Endothelial cell of umbilical vein (primary cell): ENCODE measurements at places on chromosomes 3 and 15. TPM values are rescaled to one million over a fixed set of nuclear protein-coding genes. Genes with fewer than 3 reads are reported as not detected.

DNA sequence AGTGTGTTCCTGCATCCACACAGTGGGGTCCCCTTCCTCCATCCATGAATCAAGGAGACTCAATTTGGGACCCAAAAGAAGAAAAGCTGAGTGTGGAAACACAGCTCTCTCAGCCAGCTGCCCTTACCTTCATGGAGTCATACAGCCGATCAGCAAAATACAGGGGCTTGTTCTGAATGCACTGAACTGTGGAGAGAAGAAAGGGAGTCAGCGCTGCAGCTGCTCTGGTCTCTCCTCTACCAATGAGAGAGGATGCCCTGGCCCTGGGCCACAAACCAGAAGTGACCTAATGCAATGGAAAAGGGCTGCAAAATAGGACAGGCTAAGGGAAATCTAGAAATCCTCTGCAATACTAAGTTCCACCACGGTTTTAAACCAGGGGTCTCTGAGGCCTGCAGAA lies 46.7 kb downstream of the ANXA2 start:
- no peak overlapping the region for H3K4me3 ChIP-seq
- no peaks in the 10 kb centered on the region for H3K27me3 ChIP-seq
- no peaks in the 10 kb centered on the region for H3K4me1 ChIP-seq

- DNase-seq, result no peak
- H3K27me3 ChIP-seq, result peaks cover 2% of the 10 kb centered on the region
- H3K4me3 ChIP-seq, result no peak overlapping the region
- no peaks in the 10 kb centered on the region for H3K4me1 ChIP-seq
- H3K27ac ChIP-seq, result no peak overlapping the region
- H3K36me3 ChIP-seq, result no peaks in the 10 kb centered on the region
Observed at GRCh38 chr3:25403968-25404367, 24.1 kb upstream of the RARB start.

DNA sequence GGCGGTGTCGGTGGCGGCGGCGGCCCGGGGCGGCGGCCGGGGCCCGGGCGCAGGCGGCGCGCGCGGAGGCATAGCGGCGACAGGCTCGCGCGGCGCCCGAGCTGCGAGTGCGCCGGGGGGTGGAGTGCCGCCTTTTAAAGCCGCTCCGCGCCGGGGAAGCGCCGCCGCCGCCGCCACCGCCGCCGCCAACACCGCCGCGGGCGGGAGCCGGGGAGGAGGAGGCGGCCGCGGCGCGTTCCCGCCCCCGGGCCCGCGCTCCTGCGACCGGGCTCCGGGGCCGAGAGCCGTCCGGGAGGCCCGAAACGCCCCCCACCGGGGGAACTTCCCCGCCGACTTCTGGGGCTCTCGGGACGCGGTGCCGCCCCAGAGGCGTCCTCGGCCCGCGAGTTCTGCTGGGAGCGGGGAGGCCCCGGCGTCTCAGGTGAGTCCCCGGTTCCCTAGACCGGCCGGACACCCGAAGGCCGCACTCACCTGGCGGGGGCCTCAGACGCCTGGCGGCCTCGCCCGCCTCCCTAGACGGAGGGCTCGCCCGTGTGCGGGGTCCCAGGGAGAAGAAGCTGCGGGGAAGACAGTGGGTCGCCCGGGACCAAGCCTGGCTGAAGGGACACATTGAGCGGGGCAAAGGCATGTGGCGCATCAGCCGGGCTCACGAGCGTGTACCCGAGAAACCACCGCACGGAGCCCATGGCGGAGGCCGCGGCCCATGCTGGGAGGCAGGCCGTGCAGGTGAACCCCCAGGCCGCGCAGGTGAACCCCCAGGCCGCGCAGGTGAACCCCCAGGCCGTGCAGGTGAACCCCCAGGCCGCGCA lies at the start of gene PCSK6:
PCSK6 (minus strand) TSS at position 109 of the 809 bp plus-strand sequence; CDS start at position 72, 37 bp downstream.
- H3K27me3 ChIP-seq, result peaks cover 36% of the 10 kb centered on the region
- H3K4me1 ChIP-seq, result no peaks in the 10 kb centered on the region
- peak within 1 kb of the TSS; percentile 3 for H3K4me3 ChIP-seq
- no peak for DNase-seq
- H3K27ac ChIP-seq, result no peak within 1 kb of the TSS

DNA sequence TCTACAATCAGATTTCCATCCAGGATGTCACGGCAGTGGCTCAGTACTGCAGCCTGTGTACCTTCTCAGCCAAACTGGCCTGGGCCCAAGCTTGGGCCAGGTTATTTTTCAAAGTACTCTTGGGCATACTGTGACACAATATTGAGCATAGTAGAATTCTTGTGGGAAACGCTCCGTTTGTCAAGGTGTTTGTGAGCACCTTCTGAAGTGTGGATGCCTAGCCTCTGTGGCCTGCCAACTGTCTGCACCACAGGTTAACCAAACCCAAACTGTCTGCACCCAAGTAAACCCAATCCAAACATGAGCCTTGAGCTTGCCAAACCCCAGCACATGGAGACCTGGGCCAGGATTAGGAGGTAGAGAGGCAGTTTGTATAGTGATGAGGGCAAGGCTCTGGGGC lies 25.4 kb downstream of the CTDSPL start:
- H3K4me3 ChIP-seq, result no peak overlapping the region
- no peak for DNase-seq
- peaks cover 5% of the 10 kb centered on the region for H3K4me1 ChIP-seq
- H3K27me3 ChIP-seq, result no peaks in the 10 kb centered on the region
- H3K36me3 ChIP-seq, result no peaks in the 10 kb centered on the region

GRCh38 chr3:158794936-158795518 lies 6.8 kb upstream of the MFSD1 start:
- H3K4me3 ChIP-seq, result no peak overlapping the region
- H3K27ac ChIP-seq, result no peak overlapping the region
- H3K27me3 ChIP-seq, result no peaks in the 10 kb centered on the region

GRCh38 chr3:13711911-13712650 lies 163.2 kb downstream of the FBLN2 start:
- H3K27ac ChIP-seq, result no peak overlapping the region
- no peaks in the 10 kb centered on the region for H3K27me3 ChIP-seq
- H3K36me3 ChIP-seq, result no peaks in the 10 kb centered on the region
- H3K4me1 ChIP-seq, result no peaks in the 10 kb centered on the region

DNA sequence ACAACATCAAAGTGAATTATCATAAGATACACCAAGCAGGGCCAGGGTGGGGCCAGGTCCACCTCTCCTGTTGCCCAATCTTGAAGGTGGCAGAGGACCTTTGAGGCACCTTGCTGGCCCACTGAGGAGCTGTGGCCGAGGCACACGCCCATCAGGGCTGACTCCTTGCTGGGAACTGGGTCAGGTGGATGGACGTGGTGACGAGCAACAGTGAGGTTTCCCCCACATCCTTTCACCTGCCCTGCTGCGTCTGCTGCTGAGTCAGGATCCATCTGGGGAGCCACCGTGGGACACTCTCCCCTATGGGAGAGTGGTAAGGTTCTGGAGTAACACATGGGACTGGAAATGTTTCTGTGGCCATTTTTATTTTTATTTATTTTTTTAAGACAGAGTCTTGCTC lies 17.3 kb upstream of the FURIN start:
- no peak overlapping the region for H3K27ac ChIP-seq
- no peak for DNase-seq
- no peak overlapping the region for H3K4me3 ChIP-seq
- no peaks in the 10 kb centered on the region for H3K36me3 ChIP-seq

GRCh38 chr15:33104212-33104611 lies 90.3 kb downstream of the FMN1 start:
- H3K4me3 ChIP-seq, result no peak overlapping the region
- peak; percentile 72 for DNase-seq

GRCh38 chr3:157297328-157297915 lies 137.5 kb upstream of the CCNL1 start:
- DNase-seq, result no peak
- H3K27me3 ChIP-seq, result no peaks in the 10 kb centered on the region
- no peak overlapping the region for H3K4me3 ChIP-seq
- no peak overlapping the region for H3K27ac ChIP-seq
- no peaks in the 10 kb centered on the region for H3K4me1 ChIP-seq

- H3K27ac ChIP-seq, result no peak overlapping the region
- H3K27me3 ChIP-seq, result no peaks in the 10 kb centered on the region
- no peaks in the 10 kb centered on the region for H3K4me1 ChIP-seq
- no peak overlapping the region for H3K4me3 ChIP-seq
- H3K36me3 ChIP-seq, result no peaks in the 10 kb centered on the region
Observed at GRCh38 chr3:20008646-20009045, 3.4 kb downstream of the PP2D1 start.

The PPM1L gene
- polyA plus RNA-seq, result 0.35 and 0.63 TPM in 2 replicates

The APH1B gene
- polyA plus RNA-seq, result 14.0 and 14.6 TPM in 2 replicates

The BOC gene
- polyA plus RNA-seq, result 0.07 and 0.10 TPM in 2 replicates

The RAB8B gene
- 7.5 and 10.4 TPM in 2 replicates for polyA plus RNA-seq

The STAC gene
- polyA plus RNA-seq, result 0.03 and 0.11 TPM in 2 replicates

The TRH gene
- polyA plus RNA-seq, result not detected in 2 replicates

The ACOX2 gene
- polyA plus RNA-seq, result 10.5 and 10.7 TPM in 2 replicates

The MAGI1 gene
- polyA plus RNA-seq, result 8.2 and 10.1 TPM in 2 replicates

The FRMD5 gene
- 17.9 and 20.2 TPM in 2 replicates for polyA plus RNA-seq
